ENCODE measurements at places on chromosomes 5 and 9.

DNA sequence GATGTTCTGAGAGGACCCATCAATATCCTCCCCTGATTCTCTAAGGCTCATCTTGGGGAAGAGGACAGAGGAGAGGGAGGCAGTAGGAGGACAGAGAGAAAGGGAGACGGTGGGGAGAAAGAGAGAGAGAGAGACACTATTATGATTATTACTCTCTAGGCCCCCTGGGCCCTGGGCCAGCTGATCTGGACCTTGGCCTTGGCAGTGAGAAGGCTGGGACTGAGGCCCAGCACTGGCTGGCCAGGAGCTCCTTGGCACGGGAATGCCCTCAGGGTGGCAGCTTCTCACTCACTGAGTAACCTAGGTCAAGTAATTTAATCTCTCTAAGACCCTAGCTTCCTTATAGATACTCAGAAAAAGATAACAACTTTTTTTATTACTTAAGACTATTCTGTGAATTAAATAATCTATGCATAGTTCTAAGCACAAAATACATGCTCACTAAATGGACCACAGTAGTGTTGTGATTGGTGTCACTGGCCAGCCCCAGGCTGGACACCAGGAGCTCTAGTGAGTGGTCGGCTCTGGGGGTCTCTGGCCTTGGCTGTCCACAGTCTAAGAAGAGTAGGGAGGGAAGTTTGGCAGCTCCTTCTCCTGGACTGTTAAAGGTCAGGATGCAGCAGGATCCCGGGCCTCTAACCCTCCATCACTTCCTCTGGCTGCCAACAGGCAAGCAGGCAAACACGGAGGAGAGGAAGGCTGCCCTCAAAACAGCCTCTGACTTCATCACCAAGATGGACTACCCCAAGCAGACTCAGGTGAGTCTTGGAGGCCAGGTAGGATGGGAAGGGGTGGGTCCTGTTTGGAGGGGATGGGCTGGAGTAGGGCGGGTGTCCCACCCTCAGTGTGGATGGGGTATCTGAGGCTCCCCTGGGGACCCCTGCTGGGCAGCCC lies 50.0 kb downstream of the GSN start:
- DNase-seq = no peak

GRCh38 chr9:124248066-124248465 lies 9.7 kb upstream of the NEK6 start:
- DNase-seq = no peak

- no peak for DNase-seq
These were observed 74.8 kb downstream of the HABP4 start for GRCh38 chr9:96524764-96525163.

- no peak for DNase-seq
These were observed 290.1 kb upstream of the TRPC7 start for GRCh38 chr5:136655468-136655867.

DNA sequence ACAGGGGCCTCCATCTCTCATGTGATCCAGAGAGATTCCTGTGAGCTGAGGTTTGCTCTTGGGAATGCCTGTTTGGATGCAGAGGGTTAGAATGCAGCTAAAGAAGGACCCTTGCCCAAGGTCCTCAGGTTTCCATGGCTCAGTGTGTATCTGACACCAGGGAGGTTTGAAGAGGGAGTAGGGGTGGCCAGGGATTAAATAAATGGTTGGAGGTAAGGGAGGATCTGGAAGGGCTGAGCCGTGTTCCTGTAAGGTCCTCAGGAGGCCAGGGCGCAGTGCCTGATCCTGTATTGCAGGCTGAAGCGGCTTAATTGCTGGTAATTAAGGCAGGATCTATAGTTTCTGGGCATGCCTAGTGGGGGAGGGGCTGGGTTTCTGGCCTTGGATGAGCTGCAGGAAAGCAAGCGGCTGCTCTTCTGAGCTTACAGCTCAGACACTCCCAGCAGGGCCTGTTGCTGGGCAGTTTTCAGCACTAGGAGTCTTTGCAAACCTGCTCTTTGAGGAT lies 41.5 kb upstream of the MAP1B start:
- no peak for DNase-seq

DNA sequence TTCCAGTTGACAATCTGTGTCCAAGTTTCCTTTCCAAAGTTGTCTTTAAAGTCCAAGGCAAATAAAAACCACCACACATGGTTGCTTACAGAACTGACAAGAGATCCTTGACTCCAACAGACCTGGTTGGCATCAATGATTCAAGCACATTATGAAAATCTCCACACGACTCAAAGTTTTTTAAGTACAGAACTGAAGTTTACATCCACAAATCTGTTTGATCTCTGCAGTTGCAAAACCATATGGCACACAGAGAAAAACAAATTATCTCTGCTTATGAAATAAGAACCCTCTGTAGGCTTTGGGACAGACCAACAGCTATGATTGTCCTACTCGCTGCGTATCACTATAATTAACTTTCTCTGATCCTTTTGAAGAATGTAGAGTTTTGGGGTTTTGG lies 60.8 kb downstream of the MLLT3 start:
- no peak for DNase-seq

DNA sequence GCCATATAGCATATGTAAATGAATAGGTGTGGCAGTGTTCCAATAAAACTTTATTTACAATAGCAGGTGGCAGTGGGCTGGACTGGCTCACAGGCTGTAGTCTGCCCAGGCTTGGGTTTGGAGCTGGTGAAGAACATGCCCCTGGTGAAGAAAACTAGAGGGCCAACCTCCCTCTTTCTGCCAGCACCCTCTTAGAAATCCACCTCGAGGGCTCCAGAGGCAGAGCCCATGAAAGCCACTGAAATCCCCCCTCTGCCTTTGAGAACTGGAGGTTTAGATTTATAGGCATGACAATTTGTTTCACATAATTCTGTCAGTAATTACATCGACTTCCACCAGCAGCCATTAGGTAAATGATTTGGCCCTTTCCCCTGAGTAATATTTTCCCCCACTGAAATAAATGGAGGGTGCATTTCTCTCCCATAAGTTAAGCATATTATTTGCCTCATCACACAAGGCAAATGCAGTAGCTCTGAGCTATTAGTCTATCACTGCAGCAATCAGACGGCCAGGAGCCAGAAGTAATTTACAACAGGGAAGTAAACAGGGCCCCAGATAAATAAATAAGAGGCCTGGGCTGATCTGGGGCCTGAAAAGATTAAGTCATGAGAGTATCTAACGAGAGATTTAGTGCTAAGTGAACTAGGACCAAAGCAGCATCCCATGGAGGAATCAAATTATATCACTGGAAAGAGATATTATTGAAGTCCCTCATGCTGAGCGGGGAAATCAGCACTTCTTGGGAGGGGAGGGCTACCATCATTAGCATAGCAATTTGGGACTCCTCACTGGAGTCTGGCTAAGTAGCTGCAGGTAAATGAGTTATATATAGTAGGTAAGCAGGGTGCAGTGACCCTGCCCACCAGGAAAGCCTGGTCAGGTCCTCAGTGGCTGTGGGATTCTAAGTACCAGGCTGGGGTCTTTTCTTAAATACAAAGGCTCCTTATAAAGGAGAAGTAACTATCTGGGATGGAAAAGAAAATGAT lies 123.9 kb downstream of the SLIT3 start:
- no peak for DNase-seq

GRCh38 chr9:124660341-124660801 lies 110.7 kb downstream of the NR6A1 start:
- peak; percentile 56 for DNase-seq

DNA sequence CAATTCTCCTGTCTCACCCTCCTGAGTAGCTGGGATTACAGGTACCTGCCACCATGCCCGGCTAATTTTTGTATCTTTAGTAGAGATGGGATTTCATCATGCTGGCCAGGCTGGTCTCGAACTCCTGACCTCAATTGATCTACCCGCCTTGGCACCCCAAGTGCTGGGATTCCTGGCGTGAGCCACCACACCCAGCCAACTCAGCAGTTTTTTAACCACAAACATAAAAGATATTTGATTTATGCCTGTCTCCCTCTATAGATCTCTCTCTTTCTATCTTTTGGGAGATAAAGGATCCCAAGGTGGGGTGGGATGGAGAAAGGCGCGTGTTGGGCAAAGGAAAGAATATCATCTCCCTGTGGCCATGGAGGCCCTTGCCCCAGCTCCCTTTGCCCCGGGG lies 26.8 kb downstream of the NR4A3 start:
- no peak for DNase-seq

Measured in Jurkat, Clone E6-1 (cell line).